ENCODE measurements at places on chromosomes 16 and 17.

GRCh38 chr17:78344666-78345065 is 15.2 kb downstream of the SOCS3 start:
- DNase-seq, result no peak

GRCh38 chr17:57372156-57372555 is 115.8 kb downstream of the MSI2 start:
- DNase-seq, result no peak

DNA sequence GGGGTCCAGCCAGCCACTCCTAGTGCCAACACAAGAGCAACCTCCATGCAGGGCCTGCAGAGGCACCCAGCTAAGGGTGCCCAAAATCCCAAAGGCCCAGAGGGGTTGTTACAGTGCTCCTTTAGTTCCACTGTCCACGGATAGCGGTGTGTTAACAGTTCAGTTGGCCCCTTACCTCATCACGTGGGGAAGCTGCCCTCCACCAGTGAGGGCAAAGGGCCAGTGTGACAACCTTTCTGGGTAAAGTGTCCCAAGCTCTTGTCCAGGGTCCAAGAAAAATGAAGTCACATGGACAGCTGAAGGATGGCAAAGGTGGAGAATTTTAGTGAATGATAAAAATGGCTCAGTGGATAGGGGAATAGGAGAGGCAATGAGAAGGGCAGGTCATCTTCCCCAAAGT is 8.7 kb upstream of the MKS1 start:
- no peak for DNase-seq

GRCh38 chr16:12120217-12120981 is 143.9 kb downstream of the SNX29 start:
- DNase-seq, result no peak

DNA sequence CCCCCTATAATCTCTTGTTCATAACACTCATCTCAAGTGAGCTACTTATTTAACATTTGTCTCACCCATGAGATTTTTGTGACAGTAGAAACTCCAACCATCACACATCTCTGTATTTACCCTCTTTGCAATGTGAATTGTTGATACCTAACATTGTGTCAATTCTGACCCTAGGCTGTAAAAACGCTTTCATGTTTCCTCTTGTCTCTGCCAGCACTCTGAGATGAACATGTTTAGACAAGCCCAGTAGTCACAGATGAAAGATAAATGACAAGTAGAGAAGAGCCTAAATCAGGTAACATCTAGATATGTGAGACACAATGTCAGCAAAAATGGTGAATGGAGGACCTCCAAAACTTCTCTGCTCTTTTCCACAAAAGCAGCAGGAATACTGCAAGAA is 1254.5 kb upstream of the GOT2 start:
- DNase-seq, result no peak

DNA sequence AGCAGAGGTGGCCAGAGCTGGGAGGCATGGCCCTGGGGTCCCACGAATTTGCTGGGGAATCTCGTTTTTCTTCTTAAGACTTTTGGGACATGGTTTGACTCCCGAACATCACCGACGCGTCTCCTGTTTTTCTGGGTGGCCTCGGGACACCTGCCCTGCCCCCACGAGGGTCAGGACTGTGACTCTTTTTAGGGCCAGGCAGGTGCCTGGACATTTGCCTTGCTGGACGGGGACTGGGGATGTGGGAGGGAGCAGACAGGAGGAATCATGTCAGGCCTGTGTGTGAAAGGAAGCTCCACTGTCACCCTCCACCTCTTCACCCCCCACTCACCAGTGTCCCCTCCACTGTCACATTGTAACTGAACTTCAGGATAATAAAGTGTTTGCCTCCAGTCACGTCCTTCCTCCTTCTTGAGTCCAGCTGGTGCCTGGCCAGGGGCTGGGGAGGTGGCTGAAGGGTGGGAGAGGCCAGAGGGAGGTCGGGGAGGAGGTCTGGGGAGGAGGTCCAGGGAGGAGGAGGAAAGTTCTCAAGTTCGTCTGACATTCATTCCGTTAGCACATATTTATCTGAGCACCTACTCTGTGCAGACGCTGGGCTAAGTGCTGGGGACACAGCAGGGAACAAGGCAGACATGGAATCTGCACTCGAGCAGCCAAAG is 2.3 kb downstream of the CSF3 start:
- DNase-seq, result no peak

DNA sequence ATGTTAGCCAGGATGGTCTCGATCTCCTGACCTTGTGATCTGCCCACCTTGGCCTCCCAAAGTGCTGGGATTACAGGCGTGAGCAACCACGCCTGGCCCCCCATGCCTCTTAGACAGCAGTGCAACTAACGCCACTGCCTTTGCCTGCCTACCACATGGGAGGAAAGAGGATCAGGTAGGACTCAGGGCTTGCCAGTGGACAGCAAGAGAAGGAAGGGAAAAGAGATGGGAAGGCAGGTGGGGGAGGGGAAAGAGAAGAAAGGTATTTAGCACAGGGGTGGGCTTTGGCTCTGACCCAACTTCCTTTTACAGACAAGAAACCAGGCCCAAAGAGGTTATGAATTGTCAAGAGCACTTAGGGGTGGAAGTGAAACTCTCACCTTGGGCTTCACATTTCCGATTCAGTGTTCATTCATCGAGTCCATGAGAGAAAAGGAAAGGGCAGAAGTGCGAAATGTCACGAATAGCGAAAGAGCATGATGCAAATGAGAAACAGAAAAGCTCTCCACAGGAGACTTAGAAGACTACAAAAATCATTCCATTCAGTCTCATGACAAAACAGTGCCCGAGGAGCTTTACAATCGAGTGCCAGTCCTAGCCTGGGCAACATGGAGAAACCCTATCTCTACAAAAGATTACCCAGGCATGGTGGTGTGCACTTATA is 36.4 kb downstream of the CDK5R1 start:
- DNase-seq, result peak; percentile 98

DNA sequence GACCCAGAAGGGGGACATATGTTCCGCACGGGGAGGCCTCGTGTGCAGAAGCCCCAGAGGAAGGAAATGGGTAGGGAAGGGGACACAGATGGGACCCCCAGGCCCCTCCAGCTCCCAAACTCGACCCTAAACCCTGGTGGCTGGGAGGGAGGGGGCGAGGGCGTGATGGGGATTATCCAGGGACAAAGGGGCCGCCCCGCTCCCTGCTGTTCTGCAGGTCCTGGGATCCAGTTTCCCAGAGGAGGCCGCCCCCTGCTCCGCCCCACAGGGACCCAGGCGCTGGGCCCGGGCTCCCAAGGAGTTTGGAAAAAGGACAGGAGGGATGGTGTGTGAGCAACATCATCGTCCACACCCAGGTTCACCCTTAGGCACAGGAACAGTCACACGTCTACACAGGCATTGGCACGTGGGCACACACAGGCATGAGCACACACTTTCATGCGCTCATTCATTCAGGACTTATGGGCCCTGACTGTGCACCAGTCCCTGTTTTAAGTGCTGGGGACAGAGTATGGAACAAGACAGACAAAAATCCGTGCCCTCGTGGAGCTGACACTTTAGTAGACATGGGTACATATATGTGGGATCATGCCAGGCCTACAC is 12.8 kb upstream of the FBXL19 start:
- no peak for DNase-seq

- DNase-seq, result no peak
Measured at GRCh38 chr16:2243031-2243528, 6.8 kb downstream of the DNASE1L2 start.

GRCh38 chr16:87337262-87337771 is 20.1 kb upstream of the C16orf95 start:
- DNase-seq, result no peak

DNA sequence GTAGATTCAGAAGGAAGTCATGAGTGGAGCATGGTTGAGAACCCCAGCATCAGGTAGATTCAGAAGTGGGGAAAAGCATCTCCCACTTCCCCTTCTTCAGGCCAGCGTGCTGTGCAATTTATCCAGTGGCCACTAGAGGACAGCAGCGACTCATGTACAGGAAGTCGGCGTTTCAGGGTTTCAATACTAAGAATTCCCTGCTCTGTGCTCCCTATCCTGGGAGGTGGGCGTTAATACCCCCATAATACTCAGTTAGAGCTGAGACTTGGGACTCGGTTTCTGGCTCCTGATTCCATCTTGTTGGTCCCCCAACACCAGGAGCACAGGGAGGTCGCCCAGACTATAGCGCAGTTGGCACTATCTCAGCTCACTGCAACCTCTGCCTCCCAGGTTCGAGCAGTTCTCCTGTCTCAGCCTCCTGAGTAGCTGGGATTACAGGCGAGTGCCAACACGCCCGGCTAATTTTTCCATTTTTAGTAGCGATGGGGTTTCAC is 75.3 kb upstream of the AMZ2 start:
- DNase-seq, result peak; percentile 81

DNA sequence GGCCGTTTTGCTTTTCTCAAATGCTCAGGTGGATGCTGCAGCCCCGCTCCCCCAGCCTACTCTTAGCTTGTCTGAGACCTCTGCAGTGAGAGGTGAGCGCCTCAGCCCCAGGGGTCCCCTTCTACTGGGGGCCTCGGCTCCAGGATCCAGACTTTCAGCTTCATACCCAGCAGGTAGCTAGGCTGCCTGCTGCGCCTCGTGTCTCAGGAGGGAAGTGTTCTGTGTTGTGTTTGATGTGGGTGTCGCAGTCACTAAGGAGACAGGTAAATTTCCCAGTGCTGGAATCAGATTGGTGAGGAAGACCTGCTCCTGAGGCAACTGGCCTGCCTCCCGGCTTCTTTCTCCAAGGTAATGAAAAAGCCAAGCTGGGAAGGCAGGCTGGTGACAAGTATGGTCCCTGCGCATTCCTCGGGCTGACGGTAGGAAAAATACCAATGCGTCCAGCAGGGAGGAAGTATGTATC is 604.0 kb upstream of the SALL1 start:
- DNase-seq, result no peak

GRCh38 chr16:76676356-76676755 is 399.2 kb downstream of the CNTNAP4 start:
- no peak for DNase-seq

DNA sequence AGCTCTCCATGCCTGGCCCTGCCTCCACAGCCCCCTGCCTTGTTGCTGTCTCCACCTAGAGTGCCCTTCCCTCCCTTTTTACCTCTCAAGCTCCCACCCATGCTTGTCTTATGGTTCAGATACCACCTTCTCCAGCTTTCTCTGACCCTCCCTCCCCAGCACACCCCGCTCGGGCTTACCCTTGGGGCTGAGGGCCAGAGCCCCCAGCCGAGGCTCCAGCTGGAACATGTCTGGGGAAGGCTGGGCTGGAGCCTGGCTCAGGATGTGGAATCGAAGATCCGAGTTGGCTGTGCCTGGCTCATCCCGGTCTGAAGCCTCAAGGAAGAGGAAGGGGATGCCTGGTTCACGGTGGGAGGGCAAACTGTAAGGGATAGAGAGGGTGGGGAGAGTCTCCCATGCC is 3.6 kb downstream of the CDH16 start:
- no peak for DNase-seq

GRCh38 chr17:62708587-62708986 is 81.1 kb downstream of the MRC2 start:
- no peak for DNase-seq

- DNase-seq, result no peak
Measured at GRCh38 chr17:77359236-77359635, 218.5 kb downstream of the SEC14L1 start.

DNA sequence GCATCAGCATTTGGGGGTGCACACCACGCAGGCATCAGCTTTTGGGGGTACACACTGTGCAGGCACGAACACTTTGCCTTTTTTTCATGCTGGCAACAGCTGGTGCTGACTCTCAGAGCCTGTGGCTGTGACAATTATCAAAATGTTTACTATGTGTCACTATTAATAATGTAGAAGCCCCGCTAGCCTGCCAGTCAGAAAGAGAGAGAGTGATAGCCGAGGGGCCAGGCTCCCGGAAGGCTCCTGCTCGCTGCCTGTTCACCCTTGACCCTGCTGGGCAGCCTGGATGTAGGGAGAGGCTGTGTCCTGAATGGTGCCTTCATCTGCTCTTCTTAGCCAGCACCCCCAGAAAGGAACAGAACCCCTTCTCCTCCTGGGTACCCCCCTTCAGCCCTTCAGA is 61.9 kb downstream of the SDK2 start:
- DNase-seq, result no peak

- DNase-seq, result no peak
Measured at GRCh38 chr17:66904760-66905624, 59.5 kb upstream of the CACNG4 start.

DNA sequence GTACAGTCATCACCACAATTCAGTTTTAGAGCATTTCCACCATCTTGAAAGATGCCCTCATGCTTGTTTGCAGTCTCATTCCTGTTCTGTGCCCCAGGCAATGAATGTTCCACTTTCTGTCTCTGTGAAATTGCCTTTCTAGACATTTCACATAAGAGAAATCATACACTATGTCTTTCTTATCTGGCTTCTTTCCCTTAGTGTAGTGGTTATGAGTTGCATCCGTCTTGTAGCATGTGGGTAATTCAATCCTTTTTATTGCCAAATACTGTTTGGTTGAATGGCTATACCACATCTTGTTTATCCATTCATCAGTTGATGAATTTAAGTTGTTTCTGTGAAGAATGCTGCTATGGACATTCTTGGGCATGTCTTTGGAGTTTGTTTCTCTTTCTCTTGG is 132.5 kb upstream of the PLCG2 start:
- no peak for DNase-seq

DNA sequence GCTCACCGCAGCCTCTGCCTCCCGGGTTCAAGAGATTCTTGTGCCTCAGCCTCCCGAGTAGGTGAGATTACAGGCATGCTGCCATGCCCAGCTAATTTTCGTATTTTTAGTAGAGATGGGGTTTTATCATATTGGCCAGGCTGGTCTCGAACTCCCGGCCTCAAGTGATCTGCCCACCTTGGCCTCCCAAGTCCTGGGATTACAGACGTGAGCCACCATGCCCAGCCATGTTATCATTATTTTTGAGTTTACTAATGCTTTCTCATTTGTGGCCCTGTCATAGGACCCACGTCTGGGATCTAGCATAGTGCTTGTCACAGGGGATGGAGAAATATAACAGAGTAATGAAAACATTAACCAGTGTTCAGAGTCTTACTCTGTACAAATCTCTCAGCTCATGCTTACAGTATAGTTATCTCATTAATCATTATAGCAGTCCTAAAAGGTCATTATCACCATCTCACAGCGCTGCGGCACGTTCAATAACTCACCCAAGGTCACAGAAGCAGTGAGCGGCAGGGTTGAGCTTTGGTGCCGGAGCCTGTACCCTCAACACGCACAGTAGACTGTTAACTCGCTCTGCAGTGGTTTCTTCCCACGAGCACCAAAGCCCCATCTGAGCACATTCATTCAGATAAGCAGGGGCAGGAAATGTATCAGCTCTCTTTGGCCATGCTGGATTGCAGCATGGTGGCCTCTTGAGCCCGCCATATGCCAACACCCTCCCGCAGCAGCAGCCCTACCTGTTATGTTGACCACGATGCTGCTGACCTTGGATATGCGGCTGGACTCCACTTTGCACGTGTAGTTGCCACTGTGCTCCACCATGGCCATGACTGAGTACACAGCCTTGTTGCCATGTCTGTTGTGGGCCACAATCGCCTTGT is 21.4 kb downstream of the PECAM1 start:
- DNase-seq, result no peak
